ENCODE measurements at places on chromosomes 3 and 15.

GRCh38 chr3:36520241-36521006 is 140.1 kb downstream of the STAC start:
- DNase-seq: no peak

DNA sequence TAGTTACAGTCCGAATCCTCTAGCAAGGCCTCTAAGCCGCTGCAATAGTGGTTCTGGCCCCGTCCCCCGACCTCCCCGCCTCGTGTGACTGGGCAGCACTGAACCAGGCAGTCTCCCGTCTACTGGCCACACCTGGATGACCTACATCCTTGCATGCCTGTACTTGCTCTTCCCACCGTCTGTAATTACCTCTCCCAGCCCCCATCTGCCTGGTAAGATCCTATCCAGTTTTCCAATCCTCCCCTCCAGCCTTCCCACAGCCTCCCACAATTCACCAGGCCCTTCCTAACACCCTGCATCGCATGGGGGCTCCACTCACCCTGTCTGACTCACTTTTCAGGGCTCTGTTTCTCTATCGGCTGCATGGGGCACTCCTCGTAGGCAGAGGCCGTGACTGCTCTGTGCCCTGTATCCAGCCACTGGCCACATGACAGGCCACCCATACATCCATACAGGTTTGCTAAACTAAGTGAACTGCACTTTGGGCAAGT is 32.8 kb downstream of the XXYLT1 start:
- no peak for DNase-seq

DNA sequence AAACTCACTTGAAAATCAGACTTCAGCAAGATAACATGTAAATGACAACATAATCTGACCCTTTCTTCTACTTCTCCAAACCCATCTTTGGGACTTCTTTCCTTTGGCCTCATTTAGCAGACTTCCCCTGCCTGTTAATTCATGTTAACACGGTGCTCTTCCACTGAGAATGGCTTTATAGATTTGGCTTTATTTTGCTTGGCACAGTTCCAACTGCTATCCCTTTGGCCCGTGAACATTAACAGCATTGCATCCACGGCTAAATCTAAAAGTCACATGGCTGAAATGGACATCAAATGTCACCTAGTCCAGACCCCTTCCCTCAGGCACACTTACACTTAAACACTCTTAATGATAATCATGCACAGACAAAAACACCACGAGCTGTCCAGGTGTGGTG is 3.8 kb downstream of the ZMAT3 start:
- DNase-seq: no peak

DNA sequence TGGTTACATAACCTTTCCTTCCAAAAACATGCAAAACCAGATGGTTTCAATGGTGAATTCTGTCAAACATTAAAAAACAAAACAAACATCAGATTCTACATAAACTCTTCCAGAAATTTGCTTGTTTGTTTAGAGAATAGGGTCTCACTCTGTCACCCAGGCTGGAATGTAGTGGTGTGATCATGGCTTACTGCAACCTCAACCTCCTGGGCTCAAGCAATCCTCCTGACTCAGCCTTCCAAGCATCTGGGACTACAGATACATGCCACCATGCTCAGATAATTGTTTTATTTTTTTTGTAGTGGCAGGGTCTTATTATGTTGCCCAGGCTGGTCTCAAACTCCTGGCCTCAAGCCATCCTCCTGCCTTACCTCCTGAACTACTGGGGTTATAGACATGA is 36.1 kb downstream of the FBXL2 start:
- no peak for DNase-seq

- DNase-seq: no peak
Observed at GRCh38 chr3:182464513-182465145, 328.7 kb upstream of the ATP11B start.

- no peak for DNase-seq
Observed at GRCh38 chr3:2372306-2372705, 273.6 kb downstream of the CNTN4 start.

GRCh38 chr15:64515196-64515595 is 54.8 kb downstream of the ZNF609 start:
- no peak for DNase-seq

- no peak for DNase-seq
Observed at GRCh38 chr3:146160964-146161662, at the start of gene PLOD2. Gene PLOD2 (minus strand): TSS chr3:146161184. CDS start chr3:146160989, 195 bp downstream.

DNA sequence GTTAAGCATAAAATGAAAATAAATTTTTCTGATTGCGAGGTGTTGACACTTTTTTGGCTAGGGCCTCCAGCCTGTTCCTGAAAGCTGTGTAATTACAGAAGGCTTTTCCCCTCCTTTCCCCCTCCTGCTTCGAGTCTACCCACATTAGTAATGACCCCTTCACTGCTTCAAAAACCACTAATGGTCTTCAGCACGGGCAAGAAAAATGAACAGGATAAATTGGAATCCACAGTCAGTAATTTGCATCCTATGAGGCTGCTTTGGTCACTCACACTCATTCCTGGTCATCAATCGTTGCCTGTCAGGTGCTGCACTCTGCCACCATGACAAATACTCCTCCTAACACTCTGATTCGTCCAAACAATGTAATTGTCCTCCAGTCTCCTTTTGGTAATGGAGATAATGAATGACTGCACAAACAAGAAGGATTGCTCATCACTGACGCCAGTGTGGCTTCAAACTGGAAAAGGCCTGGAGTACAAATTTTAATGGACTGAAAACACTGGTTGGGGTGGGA is 148.6 kb downstream of the MEIS2 start:
- no peak for DNase-seq

DNA sequence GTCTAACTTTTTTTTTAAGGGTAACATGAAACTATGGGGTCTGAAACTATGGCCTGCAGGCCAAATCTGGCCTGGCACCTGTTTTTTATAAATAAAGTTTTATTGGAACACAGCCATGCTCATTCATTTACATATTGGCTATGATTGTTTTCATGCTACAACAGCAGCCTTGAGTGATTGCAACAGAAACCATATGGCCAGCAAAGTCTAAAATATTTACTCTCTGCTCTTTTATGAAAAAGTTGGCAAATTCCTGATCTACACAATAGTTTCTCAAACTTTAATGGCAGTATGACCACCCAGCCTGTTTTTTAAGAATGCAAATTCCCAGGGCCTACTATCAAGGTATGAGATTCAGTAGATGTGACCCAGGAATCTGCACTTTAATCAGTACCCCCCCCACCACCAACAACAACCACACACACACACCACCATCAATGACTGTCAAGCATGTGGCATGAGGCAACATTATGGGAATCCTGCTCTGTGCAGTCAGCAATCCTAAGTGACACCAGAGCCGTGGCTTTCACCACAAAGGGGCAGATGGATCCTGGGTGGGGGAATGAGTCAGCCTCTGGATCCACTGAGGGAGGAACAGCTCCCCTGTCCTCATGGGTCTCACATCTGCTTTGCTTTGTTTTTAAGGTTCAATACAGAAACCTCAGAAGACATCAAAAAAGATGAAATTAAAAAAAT is 142.8 kb downstream of the NTRK3 start:
- DNase-seq: no peak

GRCh38 chr15:39597751-39598185 is 16.9 kb downstream of the THBS1 start:
- DNase-seq: no peak

Measured in activated CD4-positive, alpha-beta T cell treated with anti-CD3 and anti-CD28 coated beads for 1 hour (primary cell).